CD8-positive, alpha-beta memory T cell (primary cell): ENCODE measurements at places on chromosomes 4 and X. TPM values are rescaled to one million over a fixed set of nuclear protein-coding genes. Genes with fewer than 3 reads are reported as not detected.

- no peaks in the 10 kb centered on the region for H3K27me3 ChIP-seq
- DNase-seq: no peak
- H3K4me1 ChIP-seq: no peaks in the 10 kb centered on the region
- H3K27ac ChIP-seq: no peak overlapping the region
Observed at GRCh38 chr4:110793381-110793801, 170.5 kb upstream of the PITX2 start.

- H3K4me1 ChIP-seq: no peaks in the 10 kb centered on the region
- H3K27ac ChIP-seq: no peak overlapping the region
- no peak overlapping the region for H3K4me3 ChIP-seq
- no peaks in the 10 kb centered on the region for H3K27me3 ChIP-seq
- no peaks in the 10 kb centered on the region for H3K36me3 ChIP-seq
Observed at GRCh38 chr4:21954916-21955315, 6.3 kb upstream of the KCNIP4 start.

GRCh38 chr4:149050840-149051239 lies 608.6 kb upstream of the NR3C2 start:
- no peaks in the 10 kb centered on the region for H3K4me1 ChIP-seq
- DNase-seq: no peak
- H3K36me3 ChIP-seq: no peaks in the 10 kb centered on the region
- no peak overlapping the region for H3K27ac ChIP-seq

HDX gene
- total RNA-seq: 0.70 TPM

DNA sequence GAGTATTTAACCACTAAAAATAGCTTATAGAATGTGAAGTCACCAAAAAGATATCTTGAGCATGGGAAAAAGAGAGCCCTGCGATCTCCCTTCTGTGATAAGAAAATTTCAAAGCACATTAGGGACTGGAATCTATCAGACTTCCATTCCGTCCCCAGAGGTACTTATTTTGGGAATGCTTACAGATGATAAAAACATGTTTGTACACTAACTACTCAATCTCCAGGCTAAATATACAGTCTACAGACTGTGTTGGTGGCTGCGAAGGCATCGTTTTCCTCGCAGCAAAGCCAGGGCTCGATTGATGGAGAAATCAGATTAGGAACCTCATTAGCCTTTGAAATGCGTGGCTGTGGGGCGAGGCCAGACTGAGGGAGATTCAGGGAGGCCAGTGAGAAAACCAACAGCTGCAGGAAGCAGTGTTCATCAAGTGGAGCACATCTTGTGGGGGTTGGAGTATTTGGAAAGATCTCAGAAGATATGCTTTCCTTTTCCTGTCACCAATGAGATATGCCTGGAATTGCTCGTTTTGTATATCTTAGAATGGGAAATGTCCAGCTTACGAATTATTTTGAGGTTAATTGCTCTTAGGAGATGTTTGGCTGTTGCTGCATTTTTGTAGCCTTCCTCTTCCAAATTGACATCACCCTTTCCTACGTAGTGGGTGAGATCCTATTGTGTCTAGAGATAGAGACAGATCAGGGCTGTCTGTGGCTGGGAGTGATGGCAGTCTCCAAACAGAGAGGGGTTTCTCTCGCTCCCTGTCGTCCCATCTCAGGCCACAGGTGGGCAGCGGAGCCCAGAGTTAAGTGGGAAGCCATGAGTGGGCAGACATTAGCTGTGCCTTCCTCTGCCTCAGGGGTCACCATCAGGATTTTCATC lies 224.9 kb upstream of the FAT1 start:
- H3K27ac ChIP-seq: no peak overlapping the region
- H3K4me3 ChIP-seq: no peak overlapping the region
- no peaks in the 10 kb centered on the region for H3K27me3 ChIP-seq

- DNase-seq: no peak
- H3K27ac ChIP-seq: no peak overlapping the region
- H3K4me3 ChIP-seq: no peak overlapping the region
Observed at GRCh38 chrX:17529151-17529745, 154.2 kb downstream of the NHS start.

SPANXC gene
- total RNA-seq: not detected

DNA sequence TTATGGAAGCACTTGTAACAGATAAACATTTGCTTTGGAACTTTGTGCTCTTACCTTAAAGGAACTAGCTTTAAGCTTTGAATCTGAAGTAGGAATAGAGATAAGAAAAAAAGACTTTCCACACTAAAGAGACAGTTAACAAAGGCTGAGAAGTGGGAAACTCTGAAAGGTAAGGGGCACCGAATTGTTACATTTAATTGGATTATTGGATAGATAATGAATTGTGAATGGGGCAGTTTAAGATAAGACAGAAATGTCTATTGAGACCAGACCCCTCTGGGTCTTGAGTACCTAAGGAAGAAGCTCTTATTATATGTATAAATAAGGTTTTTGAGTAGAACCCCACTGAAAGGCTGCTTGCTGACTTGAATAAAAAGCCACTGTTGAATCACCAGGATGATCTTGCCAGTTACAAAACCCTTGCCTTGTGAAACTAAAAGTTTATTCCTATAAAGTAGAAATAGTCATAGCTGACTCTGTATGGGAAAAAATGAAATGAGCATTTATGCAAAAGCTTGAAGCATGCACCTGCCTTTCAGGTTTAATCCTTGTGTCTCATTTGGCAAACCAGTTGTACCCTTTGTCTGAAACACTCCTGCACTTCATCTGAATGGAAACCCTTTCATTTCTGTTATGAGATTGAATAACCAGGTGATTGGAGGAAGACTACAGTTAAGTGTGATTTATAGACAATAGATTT lies 423.2 kb downstream of the RPA4 start:
- no peaks in the 10 kb centered on the region for H3K27me3 ChIP-seq
- no peak overlapping the region for H3K27ac ChIP-seq
- no peaks in the 10 kb centered on the region for H3K36me3 ChIP-seq
- no peak overlapping the region for H3K4me3 ChIP-seq
- no peak for DNase-seq

- H3K27me3 ChIP-seq: no peaks in the 10 kb centered on the region
- H3K27ac ChIP-seq: no peak overlapping the region
- H3K4me3 ChIP-seq: no peak overlapping the region
- DNase-seq: no peak
- H3K36me3 ChIP-seq: no peaks in the 10 kb centered on the region
Observed at GRCh38 chr4:168769416-168769815, 240.6 kb downstream of the CBR4 start.

TRIM2 gene
- total RNA-seq: 0.29 TPM
